Hippocampal formation (tissue), 2 donors: ENCODE measurements at places on chromosomes 1 and 21.

- no peak for DNase-seq
Measured at GRCh38 chr1:17673329-17674072, 81.6 kb upstream of the ACTL8 start.

GRCh38 chr1:13682444-13682843 lies 17.5 kb upstream of the PRDM2 start:
- no peak for DNase-seq

- no peak for DNase-seq
Measured at GRCh38 chr1:14778898-14779865, 180.7 kb downstream of the KAZN start.

DNA sequence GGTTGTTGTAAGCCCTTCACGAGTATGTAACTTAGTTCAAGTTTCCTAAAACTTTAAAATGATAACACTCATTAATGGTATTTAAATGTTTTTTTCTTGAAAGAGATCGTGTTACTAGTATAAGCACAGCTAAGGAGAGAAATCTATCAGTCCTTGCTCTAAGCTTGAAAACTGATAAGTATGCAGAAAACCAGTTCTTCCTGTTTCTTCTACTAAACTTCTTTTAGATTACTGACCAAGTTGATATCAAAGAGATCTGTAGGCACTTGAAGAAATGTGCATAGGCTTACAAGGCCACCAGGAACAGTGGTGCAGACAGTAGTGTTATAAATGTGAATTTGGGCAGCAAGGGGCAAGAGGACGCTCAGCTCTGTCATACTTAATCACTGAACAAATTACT lies 3.9 kb downstream of the EFCAB14 start:
- no peak for DNase-seq

- DNase-seq, result no peak
Measured at GRCh38 chr21:29989634-29990234, 49.9 kb upstream of the GRIK1 start.

GRCh38 chr1:25543425-25544242 lies at the start of gene LDLRAP1:
Gene LDLRAP1 (plus strand): TSS chr1:25543606. CDS start chr1:25543699, 93 bp downstream.
- peak; percentile 63 for DNase-seq

DNA sequence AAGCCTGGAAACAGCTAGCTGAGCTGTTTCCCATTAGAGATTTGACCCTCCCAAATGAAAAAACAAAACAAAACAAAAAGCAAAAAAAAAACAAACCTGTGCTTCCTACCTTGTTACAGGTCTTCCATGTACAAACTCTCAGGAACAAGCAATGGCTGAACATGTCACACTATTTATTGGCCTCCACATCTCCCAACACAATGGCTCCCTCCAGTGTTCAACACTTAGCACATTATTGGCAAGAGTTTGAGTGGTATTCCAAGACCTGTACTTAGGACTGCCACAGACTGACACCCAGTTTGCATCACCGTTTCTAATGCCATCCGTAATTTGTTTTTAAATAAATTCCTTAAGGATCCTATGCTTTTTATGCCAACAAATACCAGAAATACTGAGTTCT lies 195.0 kb upstream of the OLFM3 start:
- peak; percentile 11 for DNase-seq

- peak; percentile 64 for DNase-seq
Measured at GRCh38 chr21:42258150-42258884, 39.4 kb downstream of the ABCG1 start.

GRCh38 chr1:198174297-198174696 lies 17.5 kb downstream of the NEK7 start:
- no peak for DNase-seq

DNA sequence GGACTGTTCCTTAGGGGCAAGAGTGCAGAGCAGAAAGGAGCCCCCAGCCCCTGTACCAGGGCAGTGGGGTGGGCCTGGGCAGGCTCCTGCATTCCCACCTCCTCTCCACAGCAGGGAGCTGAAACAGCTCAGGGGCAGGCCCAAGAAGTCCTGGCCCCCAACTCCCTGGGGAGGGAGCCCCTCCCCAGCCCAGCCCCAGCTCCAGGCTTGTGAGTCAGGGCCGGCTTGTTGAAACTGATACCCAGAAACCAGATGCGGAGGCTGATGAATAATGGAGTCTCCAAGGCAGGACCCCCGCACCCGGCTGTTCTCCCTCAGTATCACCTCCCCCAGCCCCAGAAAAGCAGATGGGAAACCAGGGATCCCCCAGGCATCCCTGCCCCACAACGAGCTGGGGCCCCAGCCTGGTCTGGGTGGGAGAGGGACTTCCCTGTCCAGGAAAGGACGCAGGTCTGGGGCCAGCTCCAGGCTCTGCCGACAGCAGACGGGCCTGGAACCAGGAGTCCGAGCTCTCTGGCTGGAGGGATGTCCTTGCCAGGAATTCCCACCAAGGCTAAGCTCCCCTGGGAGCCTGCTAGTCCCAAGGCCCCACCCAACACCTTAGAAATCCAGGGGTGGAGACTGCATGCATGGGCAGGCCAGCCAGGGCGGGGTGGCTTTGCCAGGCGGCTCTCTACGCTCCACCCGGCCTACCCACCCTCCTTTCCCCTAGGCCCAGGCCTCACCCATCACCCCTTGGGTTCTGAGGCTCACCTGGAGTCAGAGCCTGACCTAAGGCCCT lies 2.7 kb downstream of the PLEKHG5 start:
- DNase-seq, result no peak

DNA sequence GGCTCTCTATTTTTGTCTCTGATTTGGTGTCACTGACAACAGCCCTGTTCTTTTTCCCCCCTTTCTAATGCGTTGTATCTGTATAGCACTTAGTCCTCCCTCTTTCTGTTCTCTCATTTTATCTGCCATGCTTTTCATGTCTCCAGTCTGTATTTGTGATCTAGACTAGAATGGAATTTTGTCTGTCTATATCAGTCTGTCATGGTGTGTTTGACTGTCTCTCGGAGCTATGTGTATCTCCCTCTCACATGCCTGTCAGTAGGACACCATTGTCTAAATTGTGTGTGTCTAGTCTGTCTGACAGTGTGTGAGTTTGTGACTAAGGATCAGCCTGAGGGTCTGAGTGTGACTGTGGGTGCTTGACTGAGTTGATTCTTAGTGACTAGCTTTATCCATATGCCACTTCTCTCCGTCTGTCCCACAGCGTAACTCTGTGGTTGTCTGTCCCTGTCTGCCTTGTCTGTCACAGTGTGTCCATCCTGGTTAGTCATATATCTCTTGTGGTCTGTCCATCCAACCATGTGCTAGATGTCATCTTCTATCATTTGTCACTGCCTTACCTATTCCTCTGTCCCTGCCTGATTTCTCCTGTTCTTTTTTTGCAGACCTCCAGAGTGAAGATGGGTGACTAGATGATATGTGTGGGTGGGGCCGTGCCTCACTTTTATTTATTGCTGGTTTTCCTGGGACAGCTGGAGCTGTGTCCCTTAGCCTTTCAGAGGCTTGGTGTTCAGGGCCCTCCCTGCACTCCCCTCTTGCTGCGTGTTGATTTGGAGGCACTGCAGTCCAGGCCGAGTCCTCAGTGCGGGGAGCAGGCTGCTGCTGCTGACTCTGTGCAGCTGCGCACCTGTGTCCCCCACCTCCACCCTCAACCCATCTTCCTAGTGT lies 1.4 kb upstream of the B4GALT2 start:
- no peak for DNase-seq

- no peak for DNase-seq
Measured at GRCh38 chr1:54959241-54959640, 21.2 kb upstream of the TMEM61 start.

GRCh38 chr1:236269439-236269838 lies 12.3 kb downstream of the ERO1B start:
- DNase-seq, result peak; percentile 11

- DNase-seq, result no peak
Measured at GRCh38 chr1:41528106-41528505, 43.6 kb upstream of the EDN2 start.

DNA sequence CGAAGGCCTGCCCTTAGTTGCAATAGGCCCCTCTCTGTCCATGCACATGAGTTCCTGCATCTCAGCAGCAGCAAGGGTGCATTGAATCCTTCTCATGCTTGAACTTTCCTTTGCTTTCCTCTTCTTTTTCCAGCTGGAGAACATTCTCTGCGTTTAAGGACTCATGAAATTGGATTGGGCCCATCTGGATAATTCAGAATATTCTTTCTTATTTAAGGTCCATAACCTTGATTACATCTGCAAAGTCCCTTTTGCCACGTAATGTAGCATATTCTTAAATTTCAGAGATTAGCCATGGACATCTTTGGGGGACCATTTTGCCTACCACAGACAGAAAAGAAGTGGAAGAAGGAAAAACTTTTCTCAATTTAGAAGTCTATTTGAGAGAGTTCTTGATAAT lies 159.7 kb upstream of the C21orf91 start:
- DNase-seq, result no peak

DNA sequence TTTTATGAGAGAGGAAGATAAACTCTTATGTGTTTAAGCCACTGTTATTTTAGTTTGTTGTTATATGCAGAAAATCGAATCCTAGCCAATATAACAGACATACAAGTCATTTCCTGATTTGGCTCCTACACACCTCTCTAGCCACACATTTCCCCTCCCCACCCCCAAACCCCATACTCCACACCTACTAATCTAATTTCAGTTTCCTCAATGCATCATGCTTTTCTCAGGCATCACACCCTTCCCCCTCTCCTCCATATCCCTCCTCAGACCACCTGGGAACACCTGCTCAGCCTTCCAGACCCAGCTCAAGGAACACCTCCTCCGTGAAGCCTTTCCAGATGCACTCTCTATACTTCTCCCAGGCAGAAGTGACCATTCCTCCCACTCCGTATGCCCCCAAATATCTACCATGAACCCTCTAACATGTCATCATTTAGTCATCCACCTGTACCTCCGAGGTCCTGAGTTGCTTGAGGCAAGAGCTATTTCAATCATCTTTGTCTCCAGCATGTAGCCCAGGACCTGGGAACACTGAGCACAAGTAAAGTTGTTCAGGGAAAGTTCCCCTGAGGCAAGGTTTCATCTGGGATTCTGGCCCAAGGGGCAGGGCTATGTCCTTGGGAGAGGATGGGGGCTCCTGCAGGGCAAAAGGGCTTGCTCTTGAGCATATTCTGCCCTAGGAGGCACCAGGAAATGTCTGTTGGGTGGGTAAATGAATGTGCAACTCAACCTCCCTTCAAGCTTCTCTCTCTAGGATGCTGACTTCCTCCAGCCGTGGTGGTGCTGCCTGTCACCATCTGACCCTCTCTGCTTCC lies 126.8 kb downstream of the HIVEP3 start:
- DNase-seq, result no peak

DNA sequence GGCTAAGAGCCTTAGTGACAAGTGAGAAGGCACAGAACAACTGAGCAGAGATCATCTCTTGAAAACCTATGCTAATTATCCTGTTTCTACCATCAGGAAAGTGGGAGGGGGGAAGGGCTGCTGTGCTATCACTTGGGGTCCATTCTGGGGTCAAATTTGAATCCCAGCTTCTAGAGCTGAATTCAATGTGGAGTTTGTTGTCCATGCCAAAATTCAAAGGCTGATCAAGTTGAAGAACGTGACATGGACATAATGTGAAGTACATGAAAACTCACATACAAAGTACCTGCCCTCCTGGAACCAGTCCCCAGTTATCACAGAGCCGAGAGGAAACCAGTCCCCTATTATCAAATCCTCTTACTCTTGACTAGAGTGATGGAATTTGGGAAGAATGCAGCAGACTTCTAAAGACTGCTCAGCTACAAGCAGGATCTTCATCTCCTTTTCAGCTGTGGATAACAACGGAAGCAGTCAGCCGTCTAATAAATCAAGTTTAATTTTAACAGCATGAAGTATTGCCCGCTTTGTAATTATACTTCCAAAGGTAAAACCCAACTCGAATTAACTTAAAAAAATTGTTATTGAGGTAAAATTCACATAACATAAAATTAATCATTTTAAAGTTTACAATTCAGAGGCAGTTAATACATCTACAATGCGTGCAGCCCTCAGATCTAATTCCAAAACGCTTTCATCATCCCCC lies 78.3 kb downstream of the SLC45A1 start:
- DNase-seq, result no peak

GRCh38 chr1:10843697-10844096 lies 47.3 kb upstream of the CASZ1 start:
- no peak for DNase-seq

DNA sequence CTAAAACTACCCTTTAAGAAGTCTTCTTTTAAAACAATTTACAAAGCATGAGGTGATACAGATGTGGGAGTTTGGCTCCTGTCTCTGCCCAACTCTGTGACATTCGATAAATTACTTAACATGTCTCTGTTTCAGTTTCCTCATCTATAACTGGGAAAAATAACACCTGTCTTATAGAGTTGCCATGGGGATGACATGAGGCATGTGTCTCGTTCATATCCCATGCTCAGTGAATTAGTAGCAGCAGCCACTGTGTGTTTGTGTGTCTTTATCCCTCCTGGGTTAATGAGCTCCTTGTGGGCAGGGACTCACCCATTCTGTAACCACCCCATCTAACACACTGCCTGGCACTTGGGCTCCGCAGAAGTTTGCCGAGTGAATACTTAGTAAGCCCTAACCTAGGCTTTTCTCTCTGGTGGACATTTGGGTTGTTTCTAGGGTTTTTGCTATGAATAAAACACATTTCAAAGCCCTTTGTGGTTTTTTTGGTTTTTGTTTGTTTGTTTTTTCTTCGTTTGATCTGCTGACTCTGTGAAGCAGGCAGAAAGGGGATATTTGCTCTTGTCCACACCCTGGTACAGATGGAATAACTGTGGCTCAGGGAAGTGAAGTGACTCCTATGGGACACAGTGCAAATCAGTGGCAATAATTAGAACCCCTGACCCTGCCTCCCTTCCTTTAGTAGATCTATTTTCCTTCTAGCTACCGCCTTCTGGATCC lies 797 bp upstream of the KCNJ9 start:
- DNase-seq, result no peak

DNA sequence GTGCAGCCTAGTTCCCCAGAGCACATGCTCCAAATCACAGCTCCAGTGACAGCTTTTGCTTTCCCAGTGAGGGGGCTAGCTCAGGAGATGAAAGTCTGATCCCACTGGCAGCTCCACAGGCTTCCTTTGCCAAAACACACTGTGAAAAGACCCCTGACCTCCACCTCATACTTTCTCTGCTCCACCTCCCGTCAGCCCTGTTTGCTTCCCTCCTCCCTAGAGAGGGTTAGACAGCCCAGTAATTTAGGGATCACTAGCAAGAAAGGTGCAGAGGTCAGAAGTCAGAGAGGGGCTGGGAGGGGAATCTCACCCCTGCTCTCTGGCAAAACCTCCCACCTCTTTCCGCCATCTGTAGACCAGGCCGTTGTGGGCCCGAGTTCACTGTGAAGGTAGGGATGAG lies 62.8 kb downstream of the PLXNA2 start:
- DNase-seq, result no peak

DNA sequence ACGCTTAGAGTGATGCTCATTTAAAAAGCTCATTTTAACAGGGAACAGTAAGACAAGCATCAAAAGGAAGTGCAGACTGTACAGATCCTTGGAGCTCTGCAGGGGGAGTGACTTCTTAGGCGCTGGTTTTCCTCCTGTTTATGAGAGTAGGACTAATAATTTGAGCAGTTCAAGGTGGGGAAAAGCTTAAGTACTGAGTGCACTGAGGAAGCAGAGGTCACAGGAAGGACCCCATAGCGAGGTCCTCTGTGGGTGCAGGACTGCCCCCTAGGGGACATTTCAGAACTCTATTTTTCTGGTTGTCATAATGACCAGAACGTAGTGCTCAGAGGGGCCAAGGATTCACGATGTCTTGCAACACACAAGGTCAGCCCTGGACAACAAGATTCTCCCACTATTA lies 112.1 kb downstream of the HLCS start:
- DNase-seq, result peak; percentile 45
